ENCODE measurements at places on chromosomes 1 and 21. TPM values are rescaled to one million over a fixed set of nuclear protein-coding genes. Genes with fewer than 3 reads are reported as not detected.

The WDR64 gene
- not detected for total RNA-seq

The DNASE2B gene
- not detected for total RNA-seq

- DNase-seq = peak; percentile 98
Measured at GRCh38 chr1:110338886-110339406, at the start of gene RBM15. RBM15 (plus strand) TSS chr1:110339377; CDS start chr1:110339406, 29 bp downstream.

DNA sequence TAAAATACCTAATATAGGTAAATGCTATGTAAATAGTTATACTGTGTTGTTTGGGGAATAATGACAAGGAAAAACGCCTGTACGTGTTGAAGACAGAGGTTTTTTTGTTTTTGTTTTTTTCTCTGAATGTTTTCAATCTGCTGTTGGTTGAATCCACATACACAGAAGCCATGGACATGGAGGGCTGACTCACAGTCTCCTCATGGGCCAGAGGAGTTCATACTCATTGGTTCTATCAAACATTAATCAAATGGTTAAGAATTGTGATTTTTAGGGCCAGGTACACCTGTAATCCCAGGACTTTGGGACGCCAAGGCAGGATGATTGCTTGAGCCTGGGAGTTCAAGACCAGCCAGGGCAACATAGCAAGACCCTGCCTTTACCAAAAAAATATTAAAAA is 20.5 kb downstream of the MIER1 start:
- no peak for DNase-seq

- DNase-seq = no peak
Measured at GRCh38 chr1:19010995-19011844, 54.7 kb upstream of the IFFO2 start.

The SLC37A1 gene
- total RNA-seq = 6.7 TPM

The OR2M7 gene
- total RNA-seq = not detected

GRCh38 chr1:147605591-147605990 is 64.3 kb downstream of the BCL9 start:
- DNase-seq = no peak

DNA sequence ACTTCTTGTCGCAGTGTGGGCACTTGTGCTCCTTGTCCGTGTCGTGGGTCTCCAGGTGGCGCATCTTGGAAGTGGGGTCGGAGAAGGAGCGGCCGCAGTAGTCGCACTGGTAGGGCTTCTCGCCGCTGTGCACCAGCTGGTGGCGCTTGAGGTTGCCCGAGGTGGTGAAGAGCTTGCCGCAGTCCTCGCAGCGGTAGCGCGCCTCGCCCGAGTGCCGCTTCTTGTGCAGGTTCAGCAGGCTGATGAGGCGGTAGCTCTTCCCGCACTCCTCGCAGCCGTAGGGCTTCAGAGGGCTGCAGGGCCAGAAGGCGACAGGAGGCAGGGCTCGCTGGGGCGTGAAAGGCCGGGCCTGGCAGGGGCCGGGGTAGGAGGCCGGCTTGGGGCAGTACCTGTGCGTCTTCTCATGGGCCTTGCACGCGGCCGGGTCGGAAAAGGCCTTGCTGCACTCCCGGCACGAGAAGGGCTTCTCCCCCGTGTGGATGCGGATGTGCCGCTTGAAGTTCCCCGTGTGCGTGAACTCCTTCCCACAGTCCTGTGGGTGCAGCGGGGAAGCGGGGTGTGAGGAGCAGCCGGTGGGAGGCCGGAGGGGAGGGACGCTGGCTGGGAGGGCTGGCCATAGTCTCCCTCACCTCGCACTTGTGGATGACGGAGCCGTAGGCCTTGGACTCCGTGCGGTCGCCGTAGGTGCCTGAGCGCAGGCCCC is 31.4 kb downstream of the ZBTB17 start:
- peak; percentile 65 for DNase-seq

The ZNF695 gene
- total RNA-seq = not detected

The VAV3 gene
- total RNA-seq = 1.9 TPM

DNA sequence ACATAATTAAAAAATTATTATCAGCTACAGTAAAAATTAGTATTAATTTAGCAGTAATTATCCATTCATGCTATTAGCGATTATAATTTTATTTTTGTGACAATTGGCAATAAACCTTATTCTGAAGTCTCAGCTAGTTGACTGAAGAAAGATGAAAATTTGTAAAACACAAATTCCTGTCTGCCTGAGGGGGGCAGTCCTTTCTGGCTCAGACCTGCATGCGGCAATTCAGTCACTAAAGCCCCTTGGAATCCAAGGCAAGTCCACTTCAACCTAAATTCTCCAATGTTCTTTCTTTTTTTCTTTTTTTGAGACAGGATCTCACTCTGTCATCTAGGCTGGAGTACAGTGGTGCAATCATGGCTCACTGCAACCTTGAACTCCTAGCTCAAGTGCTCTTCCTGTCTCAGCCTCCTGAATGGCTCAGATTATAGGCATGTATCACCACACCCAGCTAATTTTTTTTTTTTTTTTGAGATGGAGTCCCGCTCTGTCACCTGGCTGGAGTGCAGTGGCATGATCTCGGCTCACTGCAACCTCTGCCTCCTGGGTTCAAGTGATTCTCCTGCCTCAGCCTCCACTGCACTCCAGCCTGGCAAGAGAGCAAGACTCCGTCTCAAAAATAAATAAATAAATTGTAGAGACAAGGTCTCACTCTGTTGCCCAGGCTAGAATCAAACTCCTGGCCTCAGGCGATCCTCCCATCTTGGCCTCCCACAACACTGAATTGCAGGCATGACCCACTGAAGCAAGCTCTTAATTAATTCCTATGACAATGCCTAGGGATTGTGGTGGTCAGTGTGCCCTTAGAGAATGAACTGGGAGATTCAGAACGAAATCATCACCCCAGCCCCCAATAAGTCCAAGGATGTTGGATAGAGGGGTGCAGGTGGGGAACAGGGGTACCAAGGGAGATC is 24.2 kb upstream of the ITPKB start:
- DNase-seq = peak; percentile 5

GRCh38 chr1:221069178-221069903 is 190.1 kb downstream of the HLX start:
- no peak for DNase-seq

The OLIG2 gene
- total RNA-seq = not detected

GRCh38 chr1:6954591-6954990 is 169.3 kb downstream of the CAMTA1 start:
- DNase-seq = no peak

The PRAMEF11 gene
- not detected for total RNA-seq

The MRPL20 gene
- 127 TPM for total RNA-seq

GRCh38 chr1:192543445-192543844 is 32.1 kb upstream of the RGS1 start:
- DNase-seq = no peak

DNA sequence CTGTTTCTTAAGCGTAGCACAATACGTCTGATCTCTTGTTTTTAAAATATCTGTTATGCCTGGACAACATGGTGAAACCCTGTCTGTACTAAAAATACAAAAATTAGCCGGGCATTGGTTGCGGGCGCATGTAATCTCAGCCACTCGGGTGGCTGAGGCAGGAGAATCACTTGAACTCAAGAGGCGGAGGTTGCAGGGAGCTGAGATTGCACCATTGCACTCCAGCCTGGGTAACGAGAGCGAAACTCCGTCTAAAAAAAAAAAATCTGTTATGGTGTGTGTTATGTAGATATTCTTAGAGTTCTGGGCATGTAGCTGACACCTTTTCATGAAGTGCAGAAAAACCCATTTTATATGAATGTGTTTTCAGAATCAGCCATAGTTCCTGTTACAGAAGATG is 38.2 kb downstream of the RABGAP1L start:
- DNase-seq = no peak

The CD1D gene
- total RNA-seq = 1.2 TPM

- no peak for DNase-seq
Measured at GRCh38 chr21:41375875-41376274, 14.0 kb downstream of the MX2 start.

The VASH2 gene
- total RNA-seq = 0.38 TPM

DNA sequence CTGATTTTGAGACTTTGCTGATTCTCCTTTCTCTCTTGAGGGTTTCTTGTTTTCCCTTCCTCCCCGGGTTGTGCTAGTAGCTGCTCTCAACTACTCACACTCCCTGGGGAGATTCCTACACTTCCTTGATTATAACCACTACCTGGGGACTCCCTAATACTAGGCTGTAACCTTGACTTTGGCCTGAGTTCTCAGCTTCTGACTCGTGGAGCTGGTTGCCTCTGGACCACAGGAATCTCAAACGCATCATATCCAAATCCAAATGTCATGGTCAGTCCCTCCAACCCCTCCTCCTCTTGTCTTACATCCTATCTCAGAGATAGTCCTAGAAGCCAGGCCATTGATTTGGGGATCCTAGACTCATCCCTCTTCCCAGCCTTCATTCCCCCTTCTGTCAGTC is 12.0 kb downstream of the MOV10 start:
- DNase-seq = no peak

DNA sequence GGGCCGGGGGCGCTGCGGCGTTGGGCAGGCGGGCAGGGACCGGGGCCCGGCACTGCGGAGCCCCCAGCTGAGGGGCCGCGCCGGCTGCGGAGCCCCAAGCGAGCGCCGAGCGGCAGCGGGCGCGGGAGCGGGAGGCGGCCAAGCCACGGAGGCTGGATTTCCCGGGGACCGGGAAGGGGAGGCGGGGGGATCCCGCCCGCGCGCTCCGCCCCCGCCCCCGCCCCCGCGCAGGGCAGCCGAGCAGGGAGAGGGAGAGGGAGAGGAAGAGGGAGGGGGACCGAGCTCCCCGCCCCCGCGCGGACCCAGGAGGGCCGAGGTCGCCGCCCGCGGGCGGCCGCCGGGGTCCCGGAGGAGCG is at the start of gene DLGAP3:
DLGAP3 (minus strand) TSS at position 154 of the 356 bp plus-strand sequence. CDS start 24,267 bp downstream, outside the sequence.
- DNase-seq = no peak

DNA sequence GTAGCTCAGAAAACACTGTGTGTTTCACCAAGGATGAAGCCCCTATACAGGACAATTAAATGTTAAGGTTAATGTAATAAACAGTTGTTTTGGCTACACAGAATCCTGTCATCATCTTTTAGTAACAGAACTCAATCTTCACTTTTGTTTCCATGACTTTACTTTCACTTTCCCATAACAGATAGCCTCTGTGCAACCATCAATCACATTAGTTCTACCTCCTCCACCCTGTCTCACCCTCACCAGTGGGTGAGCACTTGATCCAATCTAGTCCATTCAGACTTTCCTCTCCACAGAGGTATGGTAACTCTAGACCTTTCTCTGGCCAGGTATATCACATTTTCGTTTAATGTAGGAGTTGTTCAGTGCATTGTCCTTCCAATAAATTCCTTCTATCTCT is 1018.5 kb downstream of the ADGRL2 start:
- no peak for DNase-seq

The PAPPA2 gene
- total RNA-seq = 1.4 TPM

The GBP4 gene
- total RNA-seq = 6.4 TPM

The CSMD2 gene
- total RNA-seq = 0.70 TPM

GRCh38 chr1:236622407-236622806 is 18.1 kb upstream of the HEATR1 start:
- no peak for DNase-seq

DNA sequence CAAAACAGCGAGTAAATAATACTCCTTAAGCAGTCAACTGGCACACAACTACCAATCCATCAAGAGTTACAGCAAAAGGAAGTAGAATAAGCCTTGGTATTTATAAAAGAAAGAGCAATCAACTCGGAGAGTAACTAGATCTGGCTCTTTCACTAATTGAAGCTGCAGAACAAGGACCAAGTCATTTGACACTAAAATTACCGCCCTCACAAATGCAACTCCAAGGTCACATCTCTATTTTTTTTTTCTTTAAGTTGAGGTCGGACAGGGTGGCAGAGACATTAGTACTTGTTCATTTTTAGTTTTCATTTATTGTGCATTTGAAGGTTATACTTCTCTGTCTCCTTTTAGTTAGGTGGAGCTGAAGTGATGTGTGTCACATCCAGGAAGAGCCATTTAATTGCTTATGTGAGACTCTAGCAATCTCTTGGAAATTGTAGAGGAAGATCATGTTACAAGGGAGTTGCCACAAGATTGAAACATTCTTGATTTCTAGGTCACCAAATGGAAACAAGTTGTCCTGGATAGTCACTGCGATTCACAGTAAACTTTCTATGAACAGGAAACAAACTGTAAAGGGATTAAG is 138.1 kb upstream of the ADAMTS5 start:
- DNase-seq = no peak

GRCh38 chr1:14513111-14513510 is 85.4 kb upstream of the KAZN start:
- DNase-seq = no peak

GRCh38 chr1:150567341-150567716 is 12.1 kb downstream of the MCL1 start:
- DNase-seq = no peak

The MAP10 gene
- 2.3 TPM for total RNA-seq

- no peak for DNase-seq
Measured at GRCh38 chr1:178946416-178946815, 75.5 kb upstream of the ANGPTL1 start.

DNA sequence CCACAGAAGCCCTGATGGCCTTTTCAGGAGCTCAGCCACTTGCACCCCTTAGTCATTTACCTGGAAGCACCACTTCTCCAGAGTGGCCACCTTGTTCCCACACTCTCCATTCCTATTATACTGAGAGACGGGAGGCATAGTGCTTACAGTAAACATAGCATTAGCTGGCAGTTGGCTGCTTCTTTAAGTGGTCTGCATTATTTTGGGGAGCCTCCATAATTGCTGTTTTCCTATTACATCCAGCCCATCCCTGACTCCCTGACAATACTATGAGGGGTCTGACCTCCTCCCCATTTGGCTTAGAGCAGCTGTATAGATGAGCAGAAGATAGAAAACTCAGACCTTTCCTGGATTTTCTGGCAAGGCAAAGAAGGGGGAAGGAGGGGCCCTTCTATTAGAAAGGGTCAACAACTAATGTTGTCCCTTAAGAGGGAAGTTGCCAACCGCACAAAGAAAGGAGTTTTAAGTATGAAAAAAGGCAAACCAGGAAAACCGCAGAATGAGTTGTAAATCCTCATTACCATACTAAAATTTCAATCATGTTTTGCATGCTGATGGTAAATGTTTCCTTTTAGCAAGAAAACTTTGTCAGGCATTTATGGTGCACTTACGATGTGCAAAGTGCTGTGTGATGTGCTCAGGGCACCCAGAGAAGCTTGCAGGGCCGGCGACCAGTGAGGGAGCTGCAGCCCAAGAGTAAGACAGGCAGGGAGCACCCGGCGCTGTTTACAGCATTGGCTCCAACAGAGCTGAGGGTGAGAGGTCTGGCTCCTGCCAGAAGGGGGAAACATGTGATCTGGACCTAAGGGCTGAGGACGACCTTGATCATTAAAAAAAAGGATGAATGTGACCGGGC is 167.3 kb downstream of the ZZZ3 start:
- DNase-seq = no peak

GRCh38 chr1:8115031-8115768 is 89.1 kb upstream of the ERRFI1 start:
- DNase-seq = no peak

DNA sequence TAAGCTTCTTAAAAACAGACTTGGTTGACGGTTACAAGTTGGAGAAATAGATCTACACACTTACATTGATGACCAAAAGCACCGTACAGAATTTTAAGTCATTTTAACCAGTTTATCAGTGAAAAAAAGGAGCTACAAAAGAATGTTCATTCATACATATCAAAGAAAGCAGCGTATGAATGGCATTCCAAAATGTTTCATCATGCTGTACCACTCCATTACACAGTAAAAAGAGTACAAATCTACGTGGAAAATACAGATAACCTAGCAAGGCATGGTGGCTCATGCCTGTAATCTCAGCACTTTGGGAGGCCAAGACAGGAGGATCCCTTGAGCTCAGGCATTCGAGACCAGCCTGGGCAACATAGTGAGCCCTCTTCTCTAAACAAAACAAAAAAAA is 40.3 kb downstream of the ZZZ3 start:
- DNase-seq = no peak

GRCh38 chr1:237851210-237851845 is 39.4 kb downstream of the ZP4 start:
- no peak for DNase-seq

Measured in cardiac septum (tissue), 1 donor.